ENCODE measurements at places on chromosomes 13 and 19.

DNA sequence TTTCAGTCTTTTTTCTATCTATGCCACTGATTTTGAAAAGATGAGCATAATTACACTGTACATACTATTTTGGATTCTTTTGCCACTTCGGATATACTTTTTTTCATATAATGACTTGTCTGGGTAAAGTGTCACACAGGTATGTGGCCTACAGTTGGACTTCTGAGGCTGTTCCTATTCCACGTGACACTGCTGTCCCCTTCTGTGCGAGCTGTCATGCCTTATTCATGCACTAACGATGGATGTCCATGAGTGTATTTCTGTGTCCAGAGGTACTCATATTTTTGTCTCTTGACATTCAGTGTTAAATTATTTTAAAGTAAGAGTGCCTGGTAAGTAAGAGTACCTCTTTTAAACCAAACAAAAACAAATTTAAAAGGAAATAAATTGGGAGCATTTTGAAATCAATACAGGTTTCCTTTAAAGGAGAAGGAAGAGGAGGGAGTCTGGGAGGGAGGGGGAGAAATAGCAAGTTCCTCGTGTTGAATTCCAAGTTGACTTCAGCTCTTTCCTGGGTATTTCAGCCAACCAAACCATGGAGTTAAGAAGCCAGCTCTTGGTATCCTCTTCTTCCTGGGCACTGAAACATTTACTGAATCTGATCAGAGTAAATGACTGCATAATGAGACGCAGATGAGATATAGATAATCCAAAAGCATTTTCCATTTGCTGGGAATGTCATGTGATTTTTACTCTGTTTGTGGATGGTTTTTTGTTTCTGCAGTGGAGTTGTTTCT is 61.3 kb downstream of the TNFRSF19 start:
- DNase-seq: no peak

GRCh38 chr13:77833331-77833863 is 85.2 kb downstream of the EDNRB start:
- peak; percentile 84 for DNase-seq

DNA sequence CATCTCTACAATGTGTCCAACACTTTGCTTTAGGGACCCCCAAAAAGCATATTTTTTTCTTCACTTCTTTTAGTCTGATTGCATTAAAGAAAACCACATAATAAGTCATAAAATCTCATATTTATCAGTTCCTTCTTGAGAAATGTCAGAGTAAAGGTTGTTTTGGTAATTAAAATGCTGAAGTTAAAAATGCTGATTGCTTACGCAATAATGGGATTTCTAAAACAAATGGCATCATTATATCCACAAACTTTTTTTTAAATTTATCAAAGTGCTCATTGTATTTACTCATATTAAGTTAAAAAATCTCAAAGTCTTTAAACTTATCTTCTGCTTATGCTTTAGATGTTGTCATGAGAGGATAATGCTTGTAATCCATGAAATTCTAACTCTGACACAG is 737.2 kb upstream of the ARGLU1 start:
- DNase-seq: no peak

DNA sequence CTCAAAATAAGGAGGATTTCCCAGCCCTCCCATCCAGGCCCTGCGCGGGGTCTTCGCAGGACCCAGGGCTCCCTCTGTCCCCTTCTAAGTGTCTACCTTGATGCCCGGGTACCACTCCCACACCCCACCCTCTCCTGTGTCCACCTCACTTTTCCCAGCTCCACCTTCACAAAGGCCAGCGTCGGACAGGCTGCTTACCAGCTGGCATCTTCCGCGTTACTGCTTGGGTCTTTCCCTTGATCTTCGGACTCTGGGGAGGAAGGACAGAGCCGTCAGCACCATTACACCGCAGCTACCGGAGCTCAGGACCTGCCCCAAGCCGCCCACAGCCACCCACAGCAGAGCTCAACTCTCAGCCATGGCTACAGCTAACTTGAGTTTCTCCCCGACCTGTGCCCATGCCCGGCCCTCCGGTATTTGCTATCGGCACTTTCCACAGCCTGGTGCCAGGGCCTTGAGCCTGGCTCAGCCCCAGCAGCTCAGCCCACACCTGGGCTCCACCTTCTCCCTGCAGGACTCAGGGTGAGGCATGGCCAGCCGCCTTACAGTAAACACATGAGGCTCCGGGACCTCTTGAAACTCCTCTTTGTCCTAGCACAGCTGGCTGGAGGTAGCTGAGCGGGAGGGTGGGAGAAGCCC is 3.8 kb downstream of the C13orf46 start:
- no peak for DNase-seq

GRCh38 chr13:40207001-40207478 is 459.4 kb downstream of the FOXO1 start:
- no peak for DNase-seq

DNA sequence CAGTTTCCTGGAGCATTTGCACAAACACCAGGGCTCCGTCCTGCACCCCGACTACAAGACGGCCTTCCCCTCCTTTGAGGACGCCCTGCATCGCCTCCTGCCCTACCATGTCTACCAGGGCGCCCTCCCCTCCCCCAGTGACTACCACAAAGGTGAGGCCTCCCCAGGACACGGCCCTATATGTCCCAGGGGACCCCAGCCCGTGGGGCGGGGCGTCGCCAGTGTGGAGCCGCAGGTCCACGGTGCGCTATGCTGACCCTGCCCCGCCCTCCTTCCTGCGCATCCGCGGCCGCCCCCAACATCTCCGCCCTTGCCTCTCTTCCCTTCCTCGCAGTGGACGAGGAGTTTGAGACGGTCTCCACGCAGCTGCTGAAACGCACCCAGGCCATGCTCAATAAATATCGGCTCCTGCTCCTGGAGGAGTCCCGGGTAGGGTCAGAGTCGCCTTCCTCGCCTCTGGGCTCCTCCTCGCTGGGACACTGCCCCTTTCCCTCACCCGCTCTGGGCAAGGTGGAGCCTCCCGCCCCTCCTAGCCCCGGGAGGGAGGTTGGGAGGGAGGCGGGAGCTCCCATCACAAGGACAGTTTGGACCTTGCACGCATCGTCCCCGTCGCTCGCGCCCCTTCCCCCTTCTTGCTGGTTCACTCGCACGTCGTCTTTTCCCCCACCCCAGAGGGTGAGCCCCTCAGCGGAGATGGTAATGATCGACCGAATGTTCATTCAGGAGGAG is 14.4 kb upstream of the EHD2 start:
- DNase-seq: no peak

DNA sequence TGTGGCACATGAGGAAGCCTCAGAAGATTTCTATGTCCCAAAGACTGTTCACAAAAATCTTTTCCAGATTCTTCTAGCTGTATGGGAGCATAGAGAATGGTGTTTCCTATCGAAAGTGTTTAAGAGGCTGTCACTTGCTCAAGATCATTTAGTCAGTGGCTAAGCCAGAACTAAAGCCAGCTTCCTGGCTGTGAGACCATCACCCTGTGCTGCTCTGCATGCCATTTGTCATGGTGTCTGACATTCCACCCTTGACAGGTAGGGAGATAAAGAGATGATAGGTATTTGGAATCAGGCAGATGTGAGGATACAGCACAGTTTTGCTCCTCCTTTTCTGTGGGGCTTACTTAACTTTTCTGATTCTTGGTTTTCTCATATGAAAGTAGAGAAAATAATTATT is 177.3 kb downstream of the DNAJC15 start:
- DNase-seq: no peak

GRCh38 chr19:16461630-16462051 is 10.1 kb downstream of the EPS15L1 start:
- DNase-seq: no peak

DNA sequence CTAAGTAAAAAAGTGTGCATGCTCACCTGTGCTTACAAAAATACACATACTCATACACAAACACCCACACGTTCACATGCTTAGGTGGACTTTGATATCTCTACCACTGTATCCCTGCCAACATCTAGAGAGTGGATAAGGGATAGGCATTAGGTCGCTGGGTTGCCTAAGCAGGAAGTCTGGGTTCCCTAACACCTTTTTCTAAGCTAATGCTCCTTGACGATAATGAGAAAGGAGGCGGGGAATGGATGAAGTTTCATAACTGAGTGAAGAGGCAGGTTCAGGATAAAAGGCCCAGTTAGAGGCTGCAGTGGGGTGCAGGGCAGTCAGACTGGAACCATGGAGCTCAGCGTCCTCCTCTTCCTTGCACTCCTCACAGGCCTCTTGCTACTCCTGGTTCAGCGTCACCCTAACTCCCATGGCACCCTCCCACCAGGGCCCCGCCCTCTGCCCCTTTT is 41.9 kb upstream of the CYP2A7 start:
- no peak for DNase-seq

- DNase-seq: no peak
Measured at GRCh38 chr19:46383846-46384245, 29.5 kb downstream of the CCDC8 start.

- no peak for DNase-seq
Measured at GRCh38 chr13:43119206-43119605, 95.8 kb downstream of the DNAJC15 start.

DNA sequence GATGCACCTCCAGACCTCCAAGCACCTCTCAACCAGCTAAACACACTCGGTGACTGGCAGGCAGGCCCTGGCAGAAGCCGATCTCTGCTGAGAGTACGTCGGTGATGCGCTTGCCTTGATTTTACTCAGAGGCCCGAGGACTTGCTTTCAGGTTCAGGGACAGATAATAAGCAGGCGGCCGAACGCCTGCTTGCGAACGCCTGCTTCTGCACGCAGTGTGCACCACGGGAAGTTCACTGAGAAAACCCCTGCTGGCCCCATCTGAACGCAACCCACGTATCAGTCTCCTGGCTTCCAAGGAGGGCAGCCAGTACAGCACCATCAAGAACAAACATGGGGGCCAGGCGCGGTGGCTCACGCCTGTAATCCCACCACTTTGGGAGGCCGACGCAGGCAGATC is 108.0 kb downstream of the STK24 start:
- no peak for DNase-seq

DNA sequence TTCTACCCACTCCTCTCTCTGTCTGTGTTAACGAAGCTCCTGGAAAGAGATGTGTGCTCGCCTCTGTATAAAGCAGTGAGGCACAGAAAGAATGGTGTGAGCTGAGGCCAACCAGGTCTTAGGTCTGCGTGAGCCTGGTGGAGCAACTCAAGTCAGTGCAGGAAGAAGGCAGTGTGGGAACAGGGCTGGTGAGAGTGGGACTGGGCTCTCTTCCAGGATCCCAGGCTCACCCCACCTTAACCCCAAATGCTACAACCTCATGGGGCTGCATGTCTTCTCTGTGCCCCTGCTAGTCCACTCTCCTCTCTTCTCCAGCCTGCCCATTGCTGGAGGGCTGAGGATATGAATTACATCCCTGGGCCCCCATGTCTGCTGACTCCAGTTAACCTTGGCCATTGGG is 127.4 kb downstream of the DCT start:
- no peak for DNase-seq

DNA sequence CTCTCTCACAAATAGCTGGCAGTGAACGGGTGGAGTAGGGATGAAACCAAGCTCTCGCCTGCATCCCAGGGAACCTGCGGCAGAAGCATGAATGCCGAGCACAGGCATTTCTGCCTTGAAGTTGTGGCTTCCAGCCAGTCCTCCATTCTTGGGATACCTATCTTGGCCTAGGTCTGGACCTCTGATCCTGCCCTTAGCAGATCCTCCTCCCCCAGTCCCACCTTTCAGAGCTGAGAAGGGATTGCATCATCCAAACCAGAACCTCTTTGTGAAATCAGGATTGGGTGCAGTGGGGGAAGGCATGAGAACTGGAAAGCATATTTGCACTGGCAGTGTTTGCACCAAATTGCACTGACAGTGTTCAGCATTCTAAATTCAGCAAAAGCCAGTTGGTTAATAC is 5.8 kb downstream of the ZNF780A start:
- no peak for DNase-seq

GRCh38 chr19:13861392-13861713 is 15.6 kb upstream of the NANOS3 start:
- DNase-seq: no peak

GRCh38 chr13:81713201-81713600 is 1372.3 kb upstream of the SPRY2 start:
- no peak for DNase-seq

DNA sequence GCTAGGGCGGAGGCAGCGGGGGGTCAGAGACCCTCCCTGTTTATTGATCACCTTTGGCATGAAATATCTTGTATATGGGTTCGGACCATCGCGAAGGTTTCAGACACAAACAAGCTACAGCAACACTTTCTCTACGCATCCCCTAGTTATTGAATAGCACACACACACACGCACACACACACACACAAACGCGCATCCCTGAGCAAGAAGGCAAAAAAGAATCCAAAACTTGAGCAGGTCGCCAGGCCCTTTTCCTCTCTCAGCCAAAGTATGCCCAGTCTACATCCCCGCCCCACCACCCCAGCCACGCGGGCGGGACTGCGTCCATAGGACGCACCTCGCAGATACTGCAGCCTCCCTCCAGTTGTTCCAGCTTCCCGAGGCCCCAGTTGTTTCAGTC is 16.0 kb downstream of the POU4F1 start:
- DNase-seq: no peak

GRCh38 chr13:23159205-23159759 is 21.5 kb upstream of the SGCG start:
- DNase-seq: no peak

DNA sequence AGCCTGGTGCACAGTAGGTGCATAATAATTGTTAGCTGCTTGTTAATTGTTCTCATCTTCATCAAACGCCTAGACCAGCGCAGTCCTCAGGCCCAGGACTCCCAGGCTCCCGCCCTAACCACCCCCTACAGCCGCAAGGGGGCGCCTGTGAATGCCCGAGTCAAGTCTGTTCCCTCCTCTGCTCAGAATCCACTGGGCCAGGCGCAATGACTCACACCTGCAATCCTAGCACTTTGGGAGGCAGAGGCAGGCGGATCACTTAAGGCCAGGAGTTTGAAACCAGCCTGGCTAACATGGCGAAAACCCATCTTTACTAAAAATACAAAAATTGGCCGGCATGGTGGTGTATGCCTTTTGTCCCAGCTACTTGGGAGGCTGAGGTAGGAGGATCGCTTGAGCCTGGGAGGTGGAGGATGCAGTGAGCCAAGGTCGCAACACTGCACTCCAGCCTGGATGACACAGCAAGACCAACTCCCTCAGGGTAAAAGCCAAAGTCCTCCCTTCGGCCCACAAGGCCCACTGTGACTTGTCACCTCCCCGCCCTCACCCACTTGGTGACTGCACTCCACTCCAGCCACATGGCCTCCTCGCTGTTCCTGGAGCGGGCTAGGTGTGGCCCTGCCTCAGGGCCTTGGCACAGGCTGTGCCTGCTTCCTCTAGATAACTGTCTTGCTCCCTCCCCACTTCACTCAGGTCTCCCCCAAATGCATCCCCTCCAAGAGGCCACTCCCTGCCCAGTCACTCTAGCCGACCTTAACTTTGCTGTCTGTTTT is 9.1 kb downstream of the ZNF653 start:
- DNase-seq: peak; percentile 55

GRCh38 chr19:7638802-7639465 is 2.0 kb downstream of the STXBP2 start:
- DNase-seq: no peak

- DNase-seq: no peak
Measured at GRCh38 chr13:28493740-28494503, 1.0 kb downstream of the FLT1 start.

DNA sequence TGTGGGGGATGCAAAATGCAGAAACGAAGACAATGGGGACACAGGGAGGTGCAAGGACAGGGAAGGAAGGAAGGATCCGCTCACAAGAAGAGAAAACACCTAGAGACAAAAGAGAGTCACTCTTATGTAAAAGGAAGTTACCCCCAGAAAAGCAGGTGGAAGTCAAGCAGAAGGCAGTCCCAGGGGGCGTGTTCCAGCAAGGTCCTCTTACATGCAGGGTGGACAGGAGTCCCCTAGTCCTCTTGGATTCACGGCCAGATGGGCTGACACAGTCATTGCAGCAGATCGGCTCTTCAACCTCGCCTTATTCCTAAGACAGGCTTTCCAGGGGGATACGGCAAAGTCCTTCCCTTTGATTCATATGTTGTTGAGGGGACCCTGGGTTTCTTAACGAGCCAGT is 83.9 kb upstream of the SPATA13 start:
- no peak for DNase-seq
